ENCODE measurements at places on chromosomes 16 and 17.
A peak's percentile ranks its signal among the peaks of the same experiment; 100 is the strongest.

DNA sequence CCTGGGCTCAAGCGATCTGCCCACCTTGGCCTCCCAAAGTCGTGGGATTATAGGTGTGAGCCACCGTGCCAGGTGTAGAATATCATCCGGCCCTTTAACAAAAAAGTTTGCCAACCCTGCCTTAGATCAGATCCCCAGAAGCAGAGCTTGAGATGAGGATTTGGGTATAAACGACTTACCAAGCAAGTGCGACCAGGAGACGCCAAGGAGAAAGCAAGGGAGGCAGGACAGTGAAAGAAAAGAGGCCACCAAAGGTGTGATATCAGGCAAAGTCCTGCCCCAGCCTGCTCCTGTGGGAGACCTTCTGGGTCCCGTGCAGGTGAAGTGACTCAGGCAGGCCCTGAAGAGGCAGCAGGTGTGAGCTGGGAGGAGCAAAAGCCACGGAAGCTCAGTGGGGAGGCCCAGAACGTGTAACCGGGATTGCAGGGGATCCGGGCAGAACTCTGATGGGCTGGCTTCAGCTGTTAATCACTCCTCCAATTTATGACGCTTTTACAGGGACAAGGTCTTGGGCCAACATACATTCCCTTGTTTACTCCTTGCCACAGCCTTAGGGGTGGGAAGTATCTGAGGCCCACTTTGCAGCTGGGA, 14.1 kb upstream of the CALB2 start:
- no peak for DNase-seq

GRCh38 chr16:72240466-72240865, 68.5 kb upstream of the PMFBP1 start:
- DNase-seq: no peak

- peak; percentile 40 for DNase-seq
These were observed 29.2 kb downstream of the CALCOCO2 start for GRCh38 chr17:48860034-48860433.

DNA sequence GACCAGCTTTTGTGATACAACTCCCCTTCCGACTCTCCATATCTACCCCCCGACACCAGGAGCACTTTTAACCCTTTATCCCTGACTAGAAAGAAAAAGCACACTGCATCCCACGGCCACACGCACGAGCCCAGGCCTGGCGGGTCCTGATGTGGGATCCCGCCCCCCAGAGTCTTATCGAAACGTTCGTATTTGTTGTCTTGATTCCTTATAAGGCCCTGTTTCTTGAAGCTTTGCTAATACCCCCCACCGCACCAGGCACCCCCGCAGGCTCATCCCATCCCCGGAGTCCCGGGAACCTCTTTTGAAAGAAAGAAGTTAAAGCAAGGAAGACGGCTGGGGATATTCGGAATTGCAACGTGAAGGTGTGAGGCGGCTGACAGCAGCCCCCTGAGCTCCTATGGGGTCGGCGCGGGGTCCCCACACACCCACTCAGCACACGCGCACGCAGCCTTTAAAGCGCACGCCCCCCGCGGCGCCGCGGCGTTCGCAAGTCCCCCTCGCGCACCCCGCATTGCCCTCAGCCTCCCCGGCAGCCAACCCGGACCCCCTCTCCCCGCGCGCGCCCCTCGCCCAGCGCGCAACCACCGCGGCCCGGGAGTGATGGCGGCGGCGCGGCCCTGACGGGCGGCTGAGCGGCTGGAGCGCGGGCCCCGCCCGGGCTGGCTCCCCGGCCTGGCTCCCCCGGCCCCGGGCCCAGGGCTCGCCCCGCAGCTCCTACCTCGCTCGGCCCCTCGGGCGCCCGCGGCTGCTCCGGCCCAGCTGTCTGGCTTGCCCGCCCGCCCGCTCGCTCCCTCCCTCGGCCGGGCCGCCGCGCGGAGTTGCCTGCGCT, 448 bp downstream of the STAT5B start:
- DNase-seq: no peak

DNA sequence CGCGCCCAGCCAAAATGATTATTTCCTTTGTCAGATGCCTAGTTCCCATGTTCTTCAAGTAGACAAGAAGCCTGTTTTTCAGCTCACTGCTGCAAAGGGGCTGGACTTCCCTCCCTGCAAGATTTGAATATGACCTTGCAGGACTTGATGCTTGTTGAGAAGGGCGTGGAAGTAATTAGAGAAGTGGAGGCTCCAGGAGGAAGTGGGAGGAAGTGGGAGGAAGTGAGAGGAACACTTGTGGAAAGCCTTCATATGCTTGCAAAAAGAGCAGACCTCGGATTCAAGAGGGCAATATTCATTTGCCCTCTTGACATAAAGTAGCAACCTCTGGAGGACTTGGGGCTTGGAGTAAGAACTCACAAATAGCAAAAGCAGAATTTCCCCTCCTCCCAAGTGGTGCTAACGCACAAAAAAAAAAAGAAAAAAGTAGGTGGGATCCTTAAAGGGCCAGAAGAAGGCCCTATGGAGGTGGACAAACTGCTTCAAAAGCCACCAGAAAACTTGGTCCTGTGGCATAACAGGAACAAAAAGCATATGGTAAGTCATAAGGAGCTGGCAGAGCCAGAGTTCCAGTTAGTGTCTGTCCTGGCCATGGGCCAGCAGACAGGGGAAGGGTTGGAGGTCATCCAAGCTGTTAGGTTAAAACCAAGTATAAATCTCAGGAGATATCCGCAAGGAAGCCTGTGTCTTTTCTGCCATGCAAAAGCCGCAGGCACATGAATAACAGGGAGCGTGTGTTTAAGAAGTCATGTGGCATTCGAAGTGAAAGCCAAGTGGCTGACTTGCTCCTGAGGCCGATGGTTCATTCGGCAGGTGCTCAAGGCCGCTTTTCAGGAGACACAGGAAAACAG, 20.6 kb upstream of the PRKAR1A start:
- no peak for DNase-seq

DNA sequence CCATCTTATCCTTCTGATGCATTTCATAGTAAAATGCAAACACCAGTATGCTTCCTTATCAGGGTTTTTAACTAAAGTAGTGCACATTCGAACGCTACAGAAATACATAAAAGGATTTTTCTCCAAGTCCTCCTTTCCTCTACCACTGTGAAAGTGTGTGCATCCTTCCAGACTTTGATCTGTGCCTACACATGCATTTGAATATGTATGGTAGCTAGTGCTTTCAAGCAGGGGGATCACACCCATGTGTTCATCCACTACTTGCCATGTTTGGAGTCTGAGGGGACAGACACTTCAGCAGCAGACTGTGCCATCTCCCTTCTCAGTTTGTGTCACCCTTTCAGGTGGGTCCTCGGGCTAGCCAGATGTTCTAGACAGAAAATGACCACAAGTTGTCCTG, 14.9 kb downstream of the LDHD start:
- DNase-seq: no peak

DNA sequence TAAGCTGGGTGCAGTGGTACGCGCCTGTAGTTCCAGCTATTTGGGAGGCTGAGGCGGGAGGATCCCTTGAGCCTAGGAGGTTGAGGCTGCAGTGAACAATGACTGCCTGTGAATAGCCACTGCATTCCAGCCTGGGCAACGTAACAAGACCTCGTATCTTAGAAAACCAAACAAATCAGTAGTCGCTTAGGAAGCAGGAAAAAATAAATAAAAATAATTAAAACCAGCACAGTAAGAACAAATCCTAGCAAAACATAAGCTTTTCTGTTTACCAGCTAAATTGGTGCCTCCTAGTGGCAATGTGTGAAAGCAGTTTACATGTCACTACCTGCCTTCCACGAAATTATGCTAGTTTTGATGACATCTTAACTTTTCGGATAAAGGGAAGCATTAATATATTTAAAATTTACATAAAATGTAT, 1.3 kb downstream of the ARMC5 start:
- DNase-seq: no peak

DNA sequence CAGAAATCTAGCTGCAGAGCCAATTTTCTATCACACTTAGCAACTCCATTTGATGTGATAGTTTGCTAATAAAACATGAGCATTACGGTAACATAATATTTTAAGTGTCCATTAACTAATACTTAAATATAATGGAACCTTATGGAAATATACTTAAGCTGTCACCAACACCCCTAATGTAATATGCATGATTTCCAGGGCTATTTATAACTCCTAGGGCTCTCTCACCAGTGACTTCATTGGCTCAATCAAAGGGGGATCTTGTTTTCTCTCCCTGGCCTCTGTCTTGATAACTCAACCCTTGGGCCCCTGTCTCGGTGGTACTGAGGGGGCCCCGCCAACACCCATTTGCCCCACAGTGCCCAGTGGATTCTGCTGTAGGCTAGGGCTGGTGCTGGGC, 170.4 kb downstream of the SALL1 start:
- DNase-seq: no peak

DNA sequence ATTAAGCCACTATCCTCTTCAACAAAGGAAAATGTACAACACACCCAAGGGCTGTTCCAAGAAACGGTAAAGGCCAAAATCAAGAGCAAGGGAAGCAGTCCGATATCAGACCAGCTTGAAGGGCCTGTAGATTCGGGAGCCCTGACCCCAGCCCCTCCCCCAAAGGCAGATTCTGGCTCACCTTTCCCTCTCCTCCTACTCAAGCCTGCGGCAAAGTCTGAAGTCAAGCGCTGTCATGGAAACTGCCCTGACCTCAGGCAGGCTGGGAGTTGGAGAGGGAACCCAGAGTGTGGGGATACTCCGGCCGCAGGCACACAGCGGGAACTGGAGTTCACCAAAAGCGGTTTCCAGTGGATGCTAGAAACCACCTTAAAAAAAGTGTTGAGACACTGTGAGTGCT, 1.8 kb downstream of the ALYREF start:
- DNase-seq: no peak

GRCh38 chr16:24482681-24483202, 56.6 kb upstream of the RBBP6 start:
- DNase-seq: no peak

DNA sequence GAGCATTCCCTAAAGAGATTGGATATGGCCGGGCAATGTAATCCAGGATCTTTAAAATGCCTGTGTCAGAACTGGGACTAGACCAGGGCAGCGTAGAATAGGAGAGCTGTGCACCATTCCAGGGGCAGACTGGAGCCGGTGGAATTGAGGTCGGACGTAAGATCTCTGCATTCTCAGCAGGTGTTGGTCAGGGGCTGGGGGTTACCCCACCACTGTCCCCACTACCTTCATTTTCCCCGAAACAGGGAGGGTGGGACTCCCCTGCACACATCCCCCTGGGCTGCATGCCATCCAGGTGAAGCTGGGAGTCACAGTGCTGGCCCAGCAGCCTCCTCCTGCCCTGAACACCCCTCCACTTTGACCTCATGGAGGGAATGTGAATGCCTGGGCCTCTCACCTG, 17.8 kb downstream of the OSBPL7 start:
- no peak for DNase-seq

DNA sequence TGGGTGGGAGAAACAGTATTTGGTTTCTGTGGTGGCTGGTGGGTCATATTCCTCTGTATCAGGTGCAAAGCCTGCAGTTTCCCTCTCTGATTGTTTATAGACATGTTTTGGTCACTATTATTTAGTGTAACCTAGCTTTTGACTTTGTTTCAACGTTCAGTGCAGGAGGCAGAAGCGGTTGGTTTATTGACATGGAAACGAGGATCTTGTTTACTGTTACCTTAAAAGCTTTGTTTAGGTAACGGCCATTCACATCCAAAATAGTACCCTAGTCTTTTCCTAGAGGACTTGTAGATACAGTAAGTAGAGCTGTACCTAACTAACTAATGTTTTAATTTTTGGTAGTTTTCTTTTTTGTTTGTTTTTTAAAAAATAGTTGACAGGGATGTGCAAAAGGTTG, 3.5 kb downstream of the MSI2 start:
- DNase-seq: no peak
